Central memory CD4-positive, alpha-beta T cell (primary cell): ENCODE measurements at places on chromosomes 12 and 14.

DNA sequence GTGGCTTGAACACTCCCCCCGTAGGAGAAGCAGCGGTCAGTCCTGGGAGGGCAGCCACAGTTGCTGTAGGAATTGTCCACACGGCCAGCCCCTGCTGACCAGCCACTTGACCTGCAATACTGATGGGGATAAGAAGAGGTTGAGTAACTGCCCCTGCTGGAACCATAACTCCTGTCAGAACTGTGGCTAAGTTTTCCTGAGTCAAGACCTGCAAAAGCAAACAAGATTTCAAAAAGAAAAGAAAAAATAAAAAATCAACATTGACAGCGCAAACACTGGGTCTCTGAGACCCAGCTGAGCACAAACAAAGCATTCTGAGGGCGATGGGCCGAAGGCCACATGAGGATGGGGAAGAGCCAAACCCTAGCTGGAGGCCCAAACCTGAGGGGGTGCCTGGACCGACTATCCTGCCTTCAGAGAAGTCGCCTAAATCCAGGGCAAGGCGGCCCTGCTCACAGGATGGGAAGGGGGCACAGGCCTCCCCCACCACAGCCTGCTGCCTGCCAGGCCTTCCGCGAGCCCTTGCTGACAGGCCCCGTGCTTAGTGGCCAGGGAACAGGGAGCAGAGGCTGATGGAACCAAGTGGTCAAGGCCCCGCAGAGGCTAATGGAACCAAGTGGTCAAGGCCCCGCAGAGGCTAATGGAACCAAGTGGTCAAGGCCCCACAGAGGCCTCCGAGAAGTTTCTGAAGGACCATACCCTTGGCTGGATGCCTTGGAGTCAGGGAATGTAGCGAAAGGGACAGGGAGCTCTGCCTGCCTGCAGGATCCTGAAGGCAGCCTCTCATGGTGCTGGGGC lies 19.1 kb downstream of the POU6F1 start:
- no peak for DNase-seq

DNA sequence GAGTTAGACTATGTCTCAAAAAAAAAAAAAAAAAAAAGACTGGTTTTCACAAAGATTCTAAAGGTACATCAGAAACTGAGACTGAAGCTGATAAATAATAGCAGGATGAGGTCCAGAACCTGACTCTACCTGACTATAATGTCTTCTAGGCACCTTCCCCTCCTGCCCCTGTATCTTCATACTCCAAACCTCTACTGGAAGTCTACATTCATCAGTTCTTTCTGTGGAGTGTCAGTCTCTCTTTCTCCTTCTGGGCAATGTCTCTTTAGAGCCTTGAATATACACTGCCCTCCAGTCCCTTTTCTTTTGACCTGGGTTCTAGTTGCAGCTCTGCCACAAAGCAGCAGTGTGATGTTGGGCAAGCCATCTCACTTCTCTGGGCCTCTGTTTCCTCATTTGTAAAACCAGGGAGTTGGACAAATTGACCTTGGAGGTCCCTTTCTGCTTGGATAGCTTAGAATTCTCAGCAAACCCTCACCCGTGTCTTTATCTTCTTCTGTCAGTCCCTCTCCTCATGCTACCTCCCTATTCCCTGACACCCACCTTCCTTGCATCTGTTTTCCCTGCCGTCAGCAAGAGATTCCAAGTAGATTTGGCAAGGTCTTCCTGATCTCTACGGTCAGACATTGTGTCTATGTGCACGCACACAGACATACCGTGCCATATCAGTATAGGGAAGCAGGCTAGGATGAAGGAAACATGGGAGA lies 4.3 kb downstream of the NFE2 start:
- DNase-seq, result no peak

GRCh38 chr12:21428241-21428640 lies 9.2 kb upstream of the PYROXD1 start:
- no peak for DNase-seq

GRCh38 chr12:82758749-82759330 lies 72.1 kb downstream of the TMTC2 start:
- DNase-seq, result no peak

- DNase-seq, result no peak
These were observed 357.4 kb downstream of the C12orf50 start for GRCh38 chr12:87671757-87672156.

GRCh38 chr12:49540229-49541139 lies 1.7 kb downstream of the KCNH3 start:
- no peak for DNase-seq

GRCh38 chr12:105275997-105276733 lies 40.2 kb upstream of the APPL2 start:
- no peak for DNase-seq

GRCh38 chr12:103177639-103178255 lies 220.3 kb downstream of the ASCL1 start:
- DNase-seq, result no peak

DNA sequence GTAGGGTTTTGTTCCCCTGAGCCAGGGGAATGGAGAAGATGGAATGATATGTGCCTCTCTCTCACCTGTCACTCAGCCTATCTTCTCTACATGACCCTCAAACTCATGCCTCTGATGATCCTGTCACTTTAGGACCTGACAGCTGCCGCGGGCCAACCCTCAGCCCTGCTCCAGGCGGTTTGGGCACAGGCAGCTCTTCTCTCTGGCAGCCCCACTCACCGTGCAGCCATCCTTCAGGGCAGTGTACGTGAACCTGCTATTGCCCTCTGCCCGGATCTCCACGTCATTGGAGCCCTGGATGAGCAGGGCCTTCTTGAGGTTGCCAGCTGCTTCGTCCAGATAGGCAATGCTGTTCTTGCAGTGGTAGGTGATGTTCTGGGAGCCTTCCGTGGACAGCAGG lies 10.5 kb downstream of the TMEM106C start:
- no peak for DNase-seq

DNA sequence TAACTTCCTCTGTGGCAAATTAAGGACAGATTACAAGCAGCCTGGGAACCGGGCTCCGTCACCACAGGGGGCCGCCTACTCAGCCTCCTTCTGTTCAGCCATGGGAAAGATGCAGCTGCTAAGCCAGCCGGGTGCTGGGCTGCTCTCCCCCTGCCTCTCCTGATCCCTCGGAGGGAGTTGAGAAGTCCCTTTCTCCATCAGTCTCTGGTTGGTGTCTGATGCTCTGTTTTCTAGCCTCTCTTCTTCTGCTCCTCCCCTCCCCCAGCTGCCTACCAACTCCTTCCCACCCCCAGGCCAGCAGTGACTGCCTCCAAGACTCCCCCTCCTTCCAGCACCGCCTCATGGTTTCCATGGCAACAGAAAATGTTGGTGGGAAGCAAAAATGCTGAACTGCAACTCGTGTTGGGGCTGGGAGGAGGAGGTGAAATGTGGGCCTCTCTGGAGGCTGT lies 486.7 kb downstream of the APAF1 start:
- DNase-seq, result no peak
